ENCODE measurements at places on chromosomes 16 and 17.

DNA sequence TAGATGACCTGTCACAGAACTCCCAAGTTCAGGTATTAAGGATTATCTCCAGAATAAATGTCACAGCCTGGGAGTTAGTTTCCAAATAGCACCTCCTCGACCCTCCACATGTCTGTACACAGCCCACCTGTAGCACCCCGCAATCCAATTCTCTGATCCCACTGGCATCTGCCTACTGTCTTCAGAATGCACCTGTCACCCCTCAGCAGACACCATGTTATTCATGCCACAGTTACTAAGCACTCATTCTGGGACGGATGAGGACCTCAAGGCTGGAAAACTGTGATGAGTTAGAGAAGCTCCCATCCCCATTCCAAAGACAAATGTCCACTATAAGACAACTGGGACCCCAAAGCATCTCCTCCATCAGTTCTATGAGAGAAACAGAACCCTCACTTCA is 7.8 kb downstream of the EMP2 start:
- no peak for DNase-seq

- no peak for DNase-seq
These were observed 3.3 kb downstream of the HASPIN start for GRCh38 chr17:3727041-3727440.

GRCh38 chr16:14109782-14110727 is 38.9 kb downstream of the MRTFB start:
- no peak for DNase-seq

- DNase-seq, result no peak
These were observed 430 bp downstream of the BCAS3 start for GRCh38 chr17:60678118-60678444.

DNA sequence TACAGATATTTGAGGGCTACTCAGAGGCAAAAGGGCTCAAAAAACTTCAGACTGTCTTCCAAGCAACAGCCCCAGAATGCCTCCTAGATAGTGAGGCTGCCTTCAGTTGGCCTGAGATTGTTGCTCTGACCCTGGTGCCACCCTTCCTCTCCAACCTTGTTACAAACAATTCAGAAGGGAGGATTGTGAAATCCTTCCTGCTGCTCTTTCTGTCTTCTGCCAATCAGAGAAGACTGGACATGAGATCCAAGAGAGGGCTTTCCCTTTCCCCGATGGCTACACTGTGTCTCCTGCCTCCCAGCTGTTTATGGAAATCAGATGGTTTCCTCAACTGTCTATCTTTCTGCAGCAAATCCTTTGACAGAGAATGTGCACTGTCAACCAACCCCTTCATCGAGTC is 419.9 kb downstream of the CDH13 start:
- DNase-seq, result no peak

Data from islet precursor cell (in vitro differentiated cells).